ENCODE measurements at places on chromosomes 3 and 15.

DNA sequence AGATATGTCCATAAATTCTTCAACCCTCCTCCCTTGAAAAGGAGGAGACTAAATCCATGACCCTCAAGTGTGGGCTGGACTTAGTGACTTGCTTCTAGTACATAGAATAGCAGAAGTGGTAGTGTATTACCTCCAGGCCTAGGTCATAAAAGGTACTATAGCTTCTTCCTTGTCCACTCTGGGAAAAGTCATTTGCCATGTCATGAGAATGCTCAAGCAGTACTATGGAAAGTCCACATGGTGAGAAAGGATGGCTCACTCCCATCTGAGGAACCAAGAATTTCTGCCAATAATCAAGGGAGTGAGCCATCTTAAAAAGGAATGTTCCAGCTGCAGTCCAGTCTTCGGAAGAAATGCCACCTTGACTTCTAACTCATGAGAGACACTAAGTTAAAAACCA, 10.5 kb upstream of the ILDR1 start:
- no peak for DNase-seq

DNA sequence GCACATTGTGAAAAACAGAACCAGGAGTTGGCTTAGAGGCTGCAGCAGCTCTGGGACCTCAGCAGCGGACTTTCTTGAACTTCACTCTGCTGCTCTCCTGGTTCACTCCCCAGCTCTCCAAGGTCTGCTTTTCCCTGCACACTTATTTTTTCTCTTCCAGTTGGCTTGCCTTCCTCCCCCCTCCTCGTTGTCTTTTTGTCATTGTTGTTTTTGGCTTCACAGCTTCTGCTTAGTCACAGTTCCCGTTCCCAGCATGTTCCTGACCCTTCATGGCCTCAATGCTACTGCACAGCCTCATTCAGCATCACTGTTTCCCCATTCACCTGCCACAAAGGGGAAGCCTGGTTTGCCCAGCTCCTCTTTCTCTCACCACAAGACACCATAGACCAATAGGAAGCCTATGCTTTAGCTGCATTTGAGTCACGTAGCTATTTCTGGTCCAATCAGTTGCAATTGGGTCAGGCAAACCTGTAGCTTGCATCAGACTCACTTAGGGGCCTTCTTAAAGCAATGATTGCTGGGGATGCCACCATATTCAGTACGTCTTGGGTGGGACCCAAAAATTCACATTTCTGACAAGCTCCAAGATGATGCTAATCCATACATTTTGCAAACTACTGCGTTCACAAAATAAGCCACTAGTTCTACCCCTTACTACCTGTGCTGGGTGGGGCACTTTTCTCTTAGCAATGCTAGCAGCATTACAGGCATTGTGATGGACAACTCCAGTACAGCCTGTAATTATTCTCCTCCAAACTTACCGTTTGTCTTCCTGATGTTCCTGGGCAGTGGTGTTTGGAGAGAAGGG, 7.8 kb upstream of the SUMF1 start:
- DNase-seq = peak; percentile 14

- DNase-seq = no peak
These were observed 3.0 kb downstream of the MFGE8 start for GRCh38 chr15:88909956-88910831.

GRCh38 chr3:188818282-188818681, 353.5 kb upstream of the TPRG1 start:
- no peak for DNase-seq

DNA sequence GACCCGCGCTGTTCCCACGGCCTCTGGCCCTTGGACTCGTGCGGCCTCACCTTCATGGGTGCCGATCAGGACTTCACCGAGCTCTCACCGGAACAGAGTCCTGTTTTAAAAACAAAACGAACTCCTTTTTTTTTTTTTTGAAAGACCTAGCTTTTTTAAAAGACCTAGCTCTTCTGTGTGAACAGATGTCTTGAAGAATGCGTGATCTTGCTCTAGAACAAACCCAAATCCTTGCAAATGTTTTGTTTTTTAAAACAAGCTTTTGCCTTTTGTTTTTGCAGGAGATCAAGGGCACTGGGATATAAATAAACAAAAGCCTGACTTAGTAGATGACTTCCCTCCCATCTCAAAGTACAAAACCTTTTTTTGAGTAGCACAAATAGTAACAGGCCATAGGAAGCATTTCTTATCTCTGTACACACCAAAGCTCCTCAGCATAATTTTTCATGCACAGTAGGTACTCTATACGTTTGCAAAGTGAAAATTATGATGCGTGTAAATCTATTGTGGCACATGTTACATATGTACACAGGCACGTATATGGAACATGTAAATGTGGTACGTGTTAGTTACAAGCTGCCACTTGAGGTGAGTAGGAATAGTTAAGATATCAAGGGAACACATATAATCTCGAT, 1.1 kb upstream of the MSL2 start:
- DNase-seq = no peak

DNA sequence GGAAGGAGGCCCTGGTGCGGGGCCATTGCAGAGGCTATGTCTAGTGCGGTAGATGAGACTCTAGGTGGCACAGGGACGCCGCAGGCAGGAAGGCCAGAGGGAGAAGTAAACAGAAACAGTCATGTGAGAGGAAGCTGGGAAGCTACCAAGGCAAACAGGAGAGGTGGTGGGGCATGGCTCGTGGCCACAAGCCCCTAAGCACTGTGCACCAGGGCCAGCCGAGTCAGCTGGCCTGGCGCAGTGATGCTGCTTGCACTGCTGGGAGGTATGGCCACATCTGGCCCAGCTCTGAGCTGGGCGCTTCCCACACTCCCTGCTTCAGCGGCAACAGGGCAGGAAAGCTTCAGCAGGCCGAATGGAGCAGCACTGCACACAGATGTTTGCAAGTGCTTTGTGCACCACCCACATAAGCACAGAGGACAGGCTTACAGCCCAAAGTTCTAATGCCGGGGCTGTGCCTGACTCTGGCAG, 76.6 kb downstream of the SRGAP3 start:
- DNase-seq = no peak

GRCh38 chr3:71541313-71541712, 42.2 kb downstream of the FOXP1 start:
- DNase-seq = no peak

- DNase-seq = no peak
These were observed 97.1 kb downstream of the RBPMS2 start for GRCh38 chr15:64678126-64678819.

Data from Jurkat, Clone E6-1 (cell line).